ENCODE measurements at places on chromosomes 3 and 15.

- no peak for DNase-seq
Observed at GRCh38 chr15:29686445-29687203, 135.6 kb downstream of the TJP1 start.

GRCh38 chr3:54905920-54906319 is 21.9 kb downstream of the LRTM1 start:
- no peak for DNase-seq

GRCh38 chr3:136883967-136884720 is 22.1 kb downstream of the NCK1 start:
- no peak for DNase-seq

DNA sequence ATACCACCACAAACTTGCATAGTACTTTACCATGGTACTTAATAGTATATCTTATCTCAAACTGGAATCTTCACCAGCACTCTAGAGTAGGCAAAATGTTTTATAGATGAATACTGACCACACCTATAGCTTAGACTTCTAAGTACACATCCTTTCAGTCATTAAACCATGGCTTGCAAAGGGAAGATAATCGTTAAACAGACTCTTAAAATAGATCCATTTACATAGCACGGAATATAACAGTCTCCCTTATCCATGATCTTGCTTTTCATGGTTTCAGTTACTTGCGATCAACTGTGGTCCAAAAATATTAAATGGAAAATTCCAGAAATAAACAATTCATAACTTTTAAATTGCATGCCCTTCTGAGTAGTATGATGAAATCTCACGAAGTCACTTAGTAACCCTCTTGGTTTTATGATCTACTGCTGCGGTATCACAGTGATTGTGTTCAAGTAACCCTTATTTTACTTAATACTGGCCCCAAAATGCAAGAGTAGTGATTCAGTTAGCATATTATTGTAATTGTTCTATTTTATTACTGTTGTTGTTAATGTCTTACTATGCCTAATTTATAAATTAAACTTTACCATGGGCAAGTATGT is 111.4 kb downstream of the HERC1 start:
- DNase-seq = no peak

DNA sequence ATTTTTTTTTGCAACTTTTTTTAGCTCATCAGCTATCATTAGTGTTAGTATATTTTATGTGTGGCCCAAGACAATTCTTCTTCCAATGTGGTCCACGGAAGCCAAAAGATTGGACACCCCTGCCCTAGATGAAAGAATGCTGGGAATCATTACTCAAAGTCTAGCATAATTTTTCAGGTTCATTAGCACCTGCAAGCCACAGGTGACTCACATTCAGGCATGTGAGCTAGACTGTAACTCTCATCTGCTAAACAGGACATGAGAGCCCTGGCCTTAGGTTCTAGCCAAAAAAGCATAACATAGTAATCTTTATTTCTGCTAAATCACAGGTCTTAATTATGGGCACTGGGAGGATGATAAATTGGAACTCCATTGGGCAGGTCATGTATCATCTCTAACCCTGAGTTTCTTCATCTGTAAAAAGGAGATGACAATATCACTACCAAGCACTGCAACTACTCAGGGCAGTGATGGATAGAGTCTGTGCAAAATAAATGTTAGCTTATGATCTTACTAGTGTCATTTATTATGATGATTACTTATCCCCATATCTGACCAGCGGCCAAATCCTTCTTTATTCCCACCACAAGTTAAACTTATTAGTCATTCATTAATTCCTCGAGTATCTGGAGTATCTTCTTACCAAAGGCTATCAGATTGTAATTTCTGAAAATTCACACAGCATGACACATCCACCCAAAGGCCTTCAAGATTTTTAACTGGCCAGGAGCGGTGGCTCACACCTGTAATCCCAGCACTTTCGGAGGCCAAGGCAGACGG is 125.0 kb downstream of the PLD1 start:
- DNase-seq = no peak

- peak; percentile 85 for DNase-seq
Observed at GRCh38 chr3:41117398-41117870, 81.9 kb upstream of the CTNNB1 start.

- DNase-seq = no peak
Observed at GRCh38 chr15:57522148-57522547, 69.6 kb upstream of the MYZAP start.

DNA sequence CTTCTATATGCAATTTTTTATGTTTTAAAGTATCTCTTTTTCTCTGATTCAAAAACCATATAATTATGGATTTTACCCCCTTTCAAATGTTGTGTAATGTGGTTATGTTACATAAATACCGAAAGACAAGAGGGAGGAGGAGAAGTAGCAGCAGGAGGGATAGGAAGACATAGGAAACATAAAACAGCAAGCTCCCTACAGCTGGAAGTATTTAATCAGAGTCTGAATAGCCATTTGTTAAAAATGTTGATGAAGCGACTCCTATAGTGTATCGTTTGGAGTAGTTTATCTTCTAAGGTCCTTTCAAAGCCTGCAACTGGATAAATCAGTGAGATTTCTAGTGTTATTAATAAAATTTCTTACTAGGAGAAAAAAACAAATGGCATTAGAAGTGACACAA is 598.1 kb upstream of the GOLIM4 start:
- DNase-seq = no peak
